ENCODE measurements at places on chromosomes 11 and 22.

- no peak for DNase-seq
These were observed 85.8 kb downstream of the EFCAB6 start for GRCh38 chr22:43726322-43726721.

DNA sequence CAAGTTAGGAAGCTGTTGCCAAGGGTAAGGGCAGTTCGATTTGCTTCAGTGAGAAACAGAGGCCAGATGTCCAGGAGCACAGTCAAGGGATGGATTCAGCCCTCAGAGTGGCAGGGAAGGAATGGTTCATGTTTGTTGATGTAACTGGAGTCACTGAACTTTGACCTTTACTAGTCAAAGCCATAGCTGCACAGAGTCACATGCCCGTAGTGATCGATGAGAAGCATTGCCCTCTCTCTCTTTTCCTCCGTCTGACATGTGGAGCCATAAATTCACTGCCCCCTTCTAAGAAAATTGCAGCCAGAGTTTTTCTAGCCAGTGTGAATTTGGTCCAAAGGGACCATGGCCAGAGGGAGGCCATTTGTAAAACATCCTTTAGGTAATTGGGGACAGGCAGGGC, 124.1 kb upstream of the MTNR1B start:
- no peak for DNase-seq

DNA sequence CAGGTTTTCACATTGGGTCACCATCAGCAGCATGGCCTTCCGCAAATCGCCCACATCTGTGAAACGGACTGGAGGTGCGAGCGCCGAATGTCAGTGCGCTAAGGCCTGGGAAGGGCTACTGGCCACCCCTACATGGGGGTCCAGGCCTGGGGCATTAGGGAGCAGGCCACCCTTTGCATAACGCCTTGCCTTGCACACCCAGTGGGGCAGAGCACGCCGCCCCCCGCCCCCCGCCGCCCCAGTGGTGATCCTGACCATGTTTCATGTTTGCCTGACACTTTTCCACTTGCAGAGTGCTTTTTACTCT, 2.6 kb downstream of the GRK2 start:
- no peak for DNase-seq

DNA sequence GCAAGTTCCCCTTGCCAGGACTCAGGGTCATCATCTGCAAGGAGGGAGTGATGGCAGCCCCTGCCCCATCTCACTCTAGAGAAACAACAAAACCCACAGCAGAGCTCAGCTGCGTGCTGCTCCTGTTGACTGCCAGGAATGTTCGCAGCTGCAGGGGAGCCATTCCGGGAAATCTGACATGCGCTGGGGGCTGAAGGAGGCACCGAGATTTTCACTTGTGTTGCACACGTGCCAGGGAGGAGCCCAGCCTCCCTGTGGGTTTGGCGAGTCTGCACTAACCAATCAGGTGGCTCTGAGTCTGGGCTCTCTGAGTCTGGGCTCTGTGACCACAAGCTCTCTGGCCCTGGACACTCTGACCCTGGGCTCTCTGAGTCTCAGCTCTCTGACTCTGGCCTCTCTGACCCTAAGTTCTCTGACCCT, 10.5 kb downstream of the FGF3 start:
- DNase-seq: no peak

DNA sequence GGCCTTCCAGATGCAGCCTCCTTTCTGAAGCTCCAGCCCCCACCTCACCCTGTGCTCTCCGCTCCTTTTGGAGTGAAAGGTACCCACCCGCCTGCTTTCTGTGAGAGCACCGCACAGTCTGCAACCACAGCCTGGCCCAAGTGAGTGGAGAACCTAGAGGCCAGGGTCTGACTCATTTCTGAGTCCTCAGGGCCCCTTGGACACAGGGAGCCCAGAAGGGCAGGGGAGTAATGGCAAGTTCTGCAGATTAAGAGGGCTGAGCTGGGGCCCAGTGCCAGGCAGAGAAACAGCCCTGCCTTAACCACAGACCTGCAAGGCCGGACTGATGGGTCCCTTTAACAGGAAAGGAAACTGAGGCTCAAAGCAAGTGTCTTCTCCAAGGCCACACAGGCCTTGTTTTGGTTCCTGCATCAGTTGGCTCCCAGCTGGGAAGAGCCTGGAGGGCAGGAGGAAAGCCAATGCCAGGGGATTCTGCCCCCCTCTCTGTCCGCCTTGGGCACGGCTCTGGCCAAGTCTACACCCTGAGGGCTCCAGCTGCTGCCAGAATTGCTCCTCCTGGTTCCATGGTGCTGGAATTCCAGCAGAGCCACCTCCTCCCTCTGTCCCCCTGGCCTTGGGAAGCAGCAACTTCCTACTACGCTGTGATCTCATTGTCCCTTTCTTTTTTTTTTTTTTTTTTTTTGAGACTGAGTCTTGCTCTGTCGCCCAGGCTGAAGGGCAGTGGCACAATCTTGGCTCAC, 55.1 kb downstream of the CYTH4 start:
- DNase-seq: no peak

- no peak for DNase-seq
These were observed 52.0 kb downstream of the CASP12 start for GRCh38 chr11:104846216-104846615.

Data from NCI-H460 (cell line).